CD4-positive, alpha-beta T cell treated with Interleukin-17A for 1 hour (primary cell): ENCODE measurements at places on chromosomes 6 and 20.

DNA sequence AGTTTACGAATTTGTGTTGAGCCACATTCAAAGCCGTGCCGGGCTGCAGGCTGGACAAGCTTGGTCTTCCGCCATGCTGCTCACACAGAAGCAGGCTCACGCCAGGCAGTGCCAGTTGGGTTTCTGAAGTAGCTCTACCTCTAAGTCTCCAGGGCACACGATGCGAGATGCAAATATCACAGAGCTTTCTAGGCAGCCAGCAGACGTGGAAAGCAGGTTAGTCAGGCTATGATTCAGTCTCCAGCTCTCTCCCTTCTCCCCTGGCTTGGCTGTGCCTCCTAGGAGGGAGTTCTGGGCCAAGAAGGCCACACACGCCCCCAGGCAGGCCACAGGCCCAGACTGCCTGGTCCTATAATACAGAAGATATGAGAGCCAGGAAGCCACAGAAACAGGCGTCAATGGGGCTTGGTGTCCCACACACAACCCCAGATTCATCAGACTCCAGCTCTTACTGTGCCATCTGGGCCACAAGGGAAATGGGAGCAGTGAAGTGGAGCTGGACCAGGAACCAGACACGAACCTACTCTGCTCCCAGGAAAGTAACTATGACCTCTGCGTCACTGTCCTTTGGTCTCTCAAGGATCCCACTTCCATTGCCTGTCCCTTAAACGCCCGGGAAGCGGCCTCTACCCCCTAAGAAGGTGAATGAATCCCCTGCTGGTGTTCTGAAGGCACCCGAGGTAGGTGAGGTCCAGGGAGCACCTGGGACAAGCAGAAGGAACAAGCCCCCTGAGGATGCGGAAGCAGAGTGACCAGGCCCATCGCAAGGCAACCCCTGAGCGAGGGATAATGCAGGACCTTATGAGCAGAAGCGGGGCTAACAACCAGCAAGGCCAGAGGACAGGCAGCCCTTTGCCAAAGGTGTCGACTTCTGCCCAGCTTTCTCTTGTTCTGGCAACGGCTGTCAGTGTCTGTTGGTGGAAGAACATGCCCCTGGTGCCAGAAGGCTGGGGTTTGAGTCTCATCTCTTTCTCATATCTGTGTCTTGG lies 61.2 kb downstream of the GFOD1 start:
- DNase-seq, result no peak

GRCh38 chr20:60288945-60289344 lies 330.7 kb downstream of the CDH26 start:
- no peak for DNase-seq

DNA sequence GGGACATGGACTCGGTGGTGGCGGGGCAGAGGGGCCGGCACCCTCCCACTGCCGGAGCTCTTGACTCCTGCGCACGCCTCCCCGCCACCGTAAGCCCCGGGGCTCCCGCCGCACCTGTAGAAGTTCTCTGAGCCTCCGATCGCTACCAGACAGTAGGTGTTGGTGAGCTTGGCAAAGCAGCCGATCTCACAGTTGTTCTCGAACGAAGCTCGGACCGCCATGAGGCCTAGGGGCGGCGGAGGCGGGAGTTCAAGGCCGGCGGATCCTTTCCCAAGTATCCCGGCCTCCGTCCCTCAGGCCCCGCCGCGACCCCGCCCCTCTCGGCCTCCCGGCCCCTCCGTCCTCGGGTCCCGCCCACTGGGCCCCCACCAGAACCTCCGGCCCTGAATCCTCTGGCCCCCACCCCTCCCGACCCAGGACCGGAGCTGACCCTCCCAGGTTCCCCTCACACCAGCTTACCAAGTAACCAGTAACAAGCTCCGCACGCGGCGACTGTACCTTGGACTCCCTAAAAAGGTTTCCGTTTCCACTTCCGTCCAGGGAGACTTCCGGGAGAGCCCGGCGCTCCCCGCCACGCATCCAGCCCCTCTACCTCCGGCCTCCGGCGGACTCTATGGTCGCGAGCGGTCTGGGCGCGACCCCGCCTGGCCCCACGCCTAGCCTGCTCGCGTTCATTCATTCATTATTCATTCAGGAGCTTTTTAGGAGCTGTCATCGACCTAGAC lies at the start of gene EIF6:
Gene EIF6, minus strand, starts transcription at position 506 of the 725 bp plus-strand sequence. Its CDS starts 285 bp downstream, at position 221.
- peak; percentile 85 for DNase-seq

DNA sequence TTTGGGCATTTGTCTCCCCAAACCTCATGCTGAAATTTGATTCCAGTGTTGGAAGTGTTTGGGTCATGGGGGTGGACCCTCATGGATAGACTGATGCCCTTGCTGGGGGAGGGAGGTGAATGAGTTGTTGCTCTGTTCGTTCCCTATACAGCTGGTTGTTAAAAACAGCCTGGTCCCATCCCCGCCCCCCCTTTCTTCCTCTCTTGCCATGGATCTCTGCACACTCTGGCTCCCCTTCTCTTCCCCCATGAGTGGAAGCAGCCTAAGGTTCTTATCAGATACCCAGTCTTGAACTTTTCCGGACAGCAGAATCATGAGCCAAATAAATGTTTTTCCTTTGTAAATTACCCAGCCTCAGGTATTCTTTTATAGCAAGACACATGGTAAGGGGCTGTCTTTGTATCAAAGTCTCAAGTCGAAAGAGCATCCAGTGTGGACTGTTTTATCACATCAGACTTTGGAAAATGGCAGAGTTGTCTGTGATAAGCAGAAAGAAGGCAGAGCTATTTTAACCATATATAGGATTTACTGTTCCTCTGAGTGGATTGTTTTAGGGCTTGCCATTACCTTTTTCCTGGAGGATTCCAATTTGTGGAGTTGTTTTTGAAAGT lies 31.2 kb downstream of the SLC9A8 start:
- no peak for DNase-seq

DNA sequence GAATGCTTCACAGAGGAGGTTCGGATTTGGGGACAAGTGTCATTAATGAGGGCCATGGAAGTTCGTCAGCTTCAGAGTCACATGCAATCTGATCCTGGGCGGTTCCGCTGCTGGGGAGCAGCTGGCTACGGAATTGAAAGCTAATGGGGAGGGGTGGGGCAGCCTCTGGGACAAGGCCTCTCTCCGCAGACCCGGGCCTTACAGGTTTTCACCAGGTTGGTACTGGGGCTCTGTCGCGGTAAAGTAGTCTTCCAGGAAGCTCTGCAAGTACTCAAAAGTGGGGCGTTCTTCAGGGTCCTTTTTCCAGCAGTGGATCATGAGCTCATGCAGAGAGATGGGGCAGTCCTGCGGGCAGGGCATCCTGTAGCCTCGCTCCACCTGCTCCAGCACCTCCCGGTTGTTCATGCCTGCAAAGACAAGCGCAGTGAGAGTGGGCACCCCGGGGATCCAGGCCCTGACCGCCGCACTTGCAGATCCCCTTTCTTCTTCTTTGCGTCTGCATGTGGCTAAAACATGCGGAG lies 55.9 kb upstream of the TRAF3IP2 start:
- DNase-seq, result no peak

DNA sequence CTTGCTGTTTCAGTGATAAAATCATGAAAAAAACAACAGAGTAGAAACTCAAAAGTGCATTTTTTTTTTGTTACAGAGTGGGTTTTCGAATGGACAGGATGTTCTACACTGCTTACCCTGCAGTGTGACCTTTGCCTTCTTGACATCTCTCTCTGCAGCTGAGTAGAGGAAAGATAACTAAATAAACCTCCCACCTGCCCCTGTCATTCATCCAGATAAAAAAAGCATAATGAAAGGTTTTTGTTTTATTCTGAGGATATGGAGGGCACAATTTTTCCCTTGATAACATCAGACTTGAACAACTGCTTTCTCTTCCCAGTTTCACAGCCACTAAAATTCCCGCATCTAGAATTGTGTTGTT lies 193.6 kb upstream of the FOXQ1 start:
- no peak for DNase-seq

DNA sequence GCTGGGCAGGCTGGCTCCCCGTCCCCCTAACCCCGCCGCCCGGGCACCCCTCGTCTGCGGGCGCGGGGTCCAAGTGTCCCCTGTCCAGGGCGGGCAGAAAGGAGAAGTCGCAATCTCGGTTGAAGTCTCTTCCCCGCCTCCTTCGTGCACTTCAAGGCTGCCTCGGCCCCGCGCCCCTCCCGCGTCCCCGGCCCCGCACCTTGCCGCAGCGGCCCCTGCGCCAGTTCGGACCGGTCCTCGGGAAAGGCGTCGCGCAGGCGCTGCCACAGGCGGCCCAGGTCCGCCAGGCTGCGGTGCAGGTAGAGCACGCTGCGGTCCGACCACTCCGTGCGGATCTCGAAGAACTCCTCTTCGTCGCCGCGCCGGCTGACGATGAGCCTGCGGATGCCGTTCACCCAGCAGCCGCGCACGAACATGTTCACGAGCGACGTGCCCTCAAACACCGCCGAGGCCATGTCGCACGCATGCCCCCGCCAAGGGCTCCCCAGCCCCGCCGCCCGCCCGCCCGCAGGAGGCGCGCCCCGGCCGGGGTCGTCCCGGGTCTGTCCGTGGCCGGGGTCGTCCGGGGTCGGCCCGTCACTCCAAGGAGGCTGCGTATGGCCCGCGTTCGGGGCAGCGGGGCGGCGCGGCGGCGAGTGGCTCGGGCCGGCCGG lies at the start of gene PXDC1:
Gene PXDC1, minus strand, starts transcription at position 637 of the 653 bp plus-strand sequence. Its CDS starts 182 bp downstream, at position 455.
- DNase-seq, result no peak

GRCh38 chr20:38179846-38180245 lies 14.8 kb upstream of the TGM2 start:
- DNase-seq, result no peak

GRCh38 chr6:110776413-110776812 lies 38.9 kb downstream of the CDK19 start:
- DNase-seq, result no peak

GRCh38 chr6:31702405-31702818 lies 712 bp downstream of the ABHD16A start:
- DNase-seq, result peak; percentile 5

DNA sequence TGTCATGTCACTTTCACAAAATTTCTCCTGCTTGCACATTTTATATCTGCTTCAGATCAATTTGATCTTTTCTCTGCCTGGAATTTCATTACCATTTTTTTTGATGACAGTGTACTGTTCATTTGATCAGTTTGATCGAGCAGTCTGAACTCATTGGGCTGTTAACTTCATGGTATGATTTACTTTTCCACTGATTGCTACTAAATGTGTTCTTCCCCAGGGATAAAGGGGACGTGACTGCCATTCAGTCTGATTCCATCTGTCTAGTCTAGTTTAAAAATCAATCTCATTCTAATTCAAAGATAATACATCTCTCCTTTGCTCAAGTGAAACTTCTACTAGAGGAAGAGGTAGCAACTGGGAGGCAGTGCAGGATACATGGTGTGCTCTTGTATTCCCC lies 21.1 kb downstream of the LAMP5 start:
- DNase-seq, result no peak

DNA sequence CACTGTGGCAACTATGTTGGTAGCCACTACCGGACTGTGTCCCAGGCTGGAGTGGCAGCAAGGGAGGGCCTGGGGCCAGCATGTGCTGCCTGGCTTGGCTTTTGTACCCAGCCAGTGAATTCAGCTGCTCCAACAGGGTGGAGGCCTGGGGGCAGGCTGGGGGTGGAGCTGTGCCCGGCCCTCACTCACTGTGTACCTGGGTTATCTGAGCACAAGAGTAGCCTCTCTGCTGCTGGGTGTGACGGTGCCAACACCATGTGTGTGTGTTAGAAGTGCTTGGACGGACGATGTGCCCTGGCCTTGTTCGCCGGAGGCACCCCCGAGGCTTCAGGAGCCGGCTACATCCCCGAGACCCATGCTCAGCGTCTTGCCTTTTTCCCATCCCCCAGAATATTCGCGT lies 49.2 kb downstream of the EFCAB8 start:
- no peak for DNase-seq

DNA sequence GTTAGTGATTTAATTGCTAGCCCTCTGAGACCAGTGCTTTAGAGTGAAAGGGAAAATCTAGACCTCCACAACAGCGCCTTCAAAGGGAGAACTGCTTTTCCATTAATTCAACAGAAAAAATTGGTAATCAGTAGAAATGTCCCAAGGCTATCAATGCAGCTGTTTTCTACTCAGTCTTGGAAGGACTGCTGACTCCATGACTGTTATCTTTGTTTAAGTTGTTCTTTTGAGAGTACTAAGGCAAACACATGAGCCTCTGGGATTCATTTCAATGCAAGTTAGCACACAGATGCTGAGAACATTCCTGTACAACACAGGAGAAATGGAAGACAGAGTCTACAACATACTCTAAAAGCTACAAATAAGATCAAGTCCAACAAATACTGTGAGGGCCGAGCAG lies 301.7 kb upstream of the PTCHD4 start:
- DNase-seq, result no peak

- no peak for DNase-seq
These were observed 82.2 kb upstream of the OPRM1 start for GRCh38 chr6:153956808-153957207.

DNA sequence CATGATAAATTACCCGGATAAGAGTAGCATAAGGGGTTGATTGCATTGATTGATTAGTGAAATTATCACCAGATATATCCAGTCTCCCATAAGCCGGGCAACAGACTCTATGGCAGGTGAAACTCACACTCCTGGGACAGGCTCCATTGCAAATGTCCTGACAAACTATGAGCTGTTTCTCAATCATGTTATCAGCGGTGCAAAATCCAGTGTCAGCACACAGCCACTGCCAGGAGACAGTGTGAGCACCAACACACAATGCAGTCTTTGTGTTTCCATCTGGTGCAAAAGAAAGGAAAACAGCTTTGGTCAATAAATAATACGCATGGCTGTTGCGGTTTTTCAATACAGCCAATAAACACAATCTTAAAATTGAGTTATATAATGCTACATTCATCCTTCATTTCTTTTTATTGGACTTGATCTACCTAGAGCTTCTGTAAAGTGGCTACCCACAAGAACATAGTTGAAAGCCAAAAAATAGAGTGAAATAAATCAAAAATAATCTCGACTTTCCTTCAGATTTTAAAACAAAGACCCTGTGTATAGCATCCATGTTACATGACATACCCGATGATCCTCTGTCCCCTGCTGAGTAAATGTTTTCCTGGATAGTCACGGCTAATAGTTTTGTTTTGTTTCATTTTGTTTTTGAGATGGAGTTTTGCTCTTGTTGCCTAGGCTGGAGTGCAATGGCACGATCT lies 64.3 kb upstream of the AFDN start:
- DNase-seq, result no peak

GRCh38 chr20:41833739-41834138 lies 215.6 kb upstream of the CHD6 start:
- DNase-seq, result no peak

- no peak for DNase-seq
These were observed 38.8 kb downstream of the ITCH start for GRCh38 chr20:34401741-34402455.

DNA sequence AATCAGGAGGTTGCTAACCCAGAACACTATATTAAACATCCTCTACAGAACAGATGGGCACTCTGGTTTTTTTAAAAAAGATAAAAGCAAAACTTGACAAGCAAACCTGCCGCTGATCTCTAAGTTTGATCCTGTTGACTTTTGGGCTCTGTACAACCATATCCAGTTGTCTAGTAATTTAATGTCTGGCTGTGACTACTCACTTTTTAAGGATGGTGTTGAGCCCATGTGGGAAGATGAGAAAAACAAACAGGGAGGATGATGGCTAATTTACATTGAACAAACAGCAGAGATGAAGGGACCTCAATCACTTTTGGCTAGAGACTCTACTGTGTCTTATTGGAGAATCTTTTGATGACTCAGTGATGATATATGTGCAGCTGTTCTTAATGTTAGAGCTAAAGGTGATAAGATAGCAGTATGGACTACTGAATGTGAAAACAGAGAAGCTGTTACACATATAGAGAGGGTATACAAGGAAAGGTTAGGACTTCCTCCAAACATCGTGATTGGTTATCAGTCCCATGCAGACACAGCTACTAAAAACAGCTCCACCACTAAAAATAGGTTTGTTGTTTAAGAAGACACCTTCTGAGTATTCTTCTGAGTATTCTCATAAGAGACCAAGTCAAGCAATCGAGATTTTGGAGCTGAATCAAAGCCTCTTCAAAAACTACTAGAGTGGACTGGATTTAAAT lies 201.2 kb upstream of the SHLD1 start:
- no peak for DNase-seq
